Activated CD4-positive, alpha-beta T cell treated with anti-CD3 and anti-CD28 coated beads, Interleukin-2, amount 50 U/mL, for 16 hours (primary cell): ENCODE measurements at places on chromosomes 3 and 15.

DNA sequence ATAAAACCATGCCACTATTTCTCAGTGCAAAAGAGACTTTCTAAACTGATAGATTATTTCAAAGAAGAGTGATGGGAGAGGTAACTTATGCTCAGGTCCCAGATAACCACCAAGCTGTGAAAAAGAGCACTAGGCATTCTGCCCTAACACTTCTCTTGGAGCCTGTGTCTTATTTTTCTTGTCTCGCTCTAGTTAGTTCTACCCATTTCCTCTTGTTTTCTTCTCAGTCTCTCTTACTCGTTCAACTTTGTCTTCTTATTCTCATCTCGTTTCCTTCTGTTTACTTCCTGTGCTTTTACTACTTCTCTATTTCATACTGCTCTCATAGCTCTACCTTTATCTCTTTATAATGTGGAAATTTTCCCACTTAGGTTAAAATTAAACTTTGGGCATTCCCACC lies 91.8 kb upstream of the CGNL1 start:
- DNase-seq: no peak

- no peak for DNase-seq
These were observed 22.2 kb upstream of the DLG1 start for GRCh38 chr3:197320582-197320981.

DNA sequence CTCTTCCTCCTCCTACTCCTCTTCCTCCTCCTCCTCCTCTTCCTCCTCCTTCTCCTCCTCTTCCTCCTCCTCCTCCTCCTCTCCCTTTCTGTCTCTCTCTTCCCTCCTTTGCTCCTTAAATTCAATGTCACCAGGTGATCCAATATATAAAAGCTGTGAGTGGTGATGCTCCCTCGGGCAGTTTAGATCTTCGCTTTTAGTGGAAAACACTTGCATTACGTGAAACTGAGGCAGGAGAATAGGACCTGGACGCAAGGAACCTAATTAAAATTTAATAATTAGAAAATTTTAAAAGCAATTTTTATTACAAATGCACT lies 279.7 kb downstream of the XXYLT1 start:
- no peak for DNase-seq

DNA sequence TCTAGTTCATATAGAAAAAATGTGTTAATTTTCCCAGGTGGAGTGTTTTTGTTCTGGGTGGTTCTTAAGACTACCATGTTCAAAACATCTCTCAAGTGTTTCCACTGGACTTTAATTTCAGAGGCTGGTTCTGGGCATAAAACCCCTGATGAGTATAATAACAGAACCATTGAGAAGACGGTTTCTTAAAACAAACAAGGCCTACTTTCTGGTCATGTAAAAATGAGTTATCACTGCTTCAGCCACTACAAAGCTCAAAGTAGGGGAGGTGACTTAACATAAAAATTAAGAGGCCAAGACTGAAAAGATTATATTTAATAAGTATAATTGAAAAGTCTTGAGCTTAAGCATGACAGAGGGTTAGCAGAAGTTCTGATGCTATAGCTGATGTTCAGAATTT lies 33.8 kb downstream of the RYR3 start:
- no peak for DNase-seq

- DNase-seq: no peak
These were observed 21.2 kb upstream of the LMOD3 start for GRCh38 chr3:69143612-69144011.

DNA sequence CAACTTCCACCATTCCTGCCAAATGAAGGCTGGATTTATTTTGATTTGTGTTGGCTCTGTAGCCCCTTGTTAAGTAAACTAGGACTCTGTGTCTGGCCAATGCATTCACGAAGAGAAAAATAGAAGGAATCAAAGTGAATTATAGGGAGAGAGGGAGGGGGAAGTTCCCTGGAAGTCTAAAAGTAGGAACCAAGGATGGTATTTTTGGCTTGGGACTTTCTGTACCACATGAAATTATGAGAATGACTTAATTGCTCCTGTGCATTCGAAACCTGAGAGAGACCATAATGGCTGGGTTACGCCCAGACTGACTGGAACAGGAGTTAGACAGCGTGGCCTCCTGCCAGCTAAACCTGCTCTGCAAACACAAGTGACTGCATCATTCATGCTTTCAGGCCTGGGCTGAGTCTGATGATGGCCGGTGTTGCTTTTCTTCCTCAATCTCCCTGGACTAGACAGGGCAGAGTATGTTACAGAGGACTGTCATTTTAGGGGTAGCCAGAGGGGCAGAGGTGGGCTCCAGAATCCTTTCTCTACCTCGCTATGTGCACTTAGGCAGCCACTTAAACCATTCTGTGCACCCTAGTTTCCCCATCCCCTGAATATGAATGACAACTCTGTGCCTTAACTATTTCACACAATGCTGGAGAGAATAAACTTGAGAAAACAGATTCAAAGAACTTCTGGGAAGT lies 58.9 kb downstream of the MYO1E start:
- DNase-seq: no peak

DNA sequence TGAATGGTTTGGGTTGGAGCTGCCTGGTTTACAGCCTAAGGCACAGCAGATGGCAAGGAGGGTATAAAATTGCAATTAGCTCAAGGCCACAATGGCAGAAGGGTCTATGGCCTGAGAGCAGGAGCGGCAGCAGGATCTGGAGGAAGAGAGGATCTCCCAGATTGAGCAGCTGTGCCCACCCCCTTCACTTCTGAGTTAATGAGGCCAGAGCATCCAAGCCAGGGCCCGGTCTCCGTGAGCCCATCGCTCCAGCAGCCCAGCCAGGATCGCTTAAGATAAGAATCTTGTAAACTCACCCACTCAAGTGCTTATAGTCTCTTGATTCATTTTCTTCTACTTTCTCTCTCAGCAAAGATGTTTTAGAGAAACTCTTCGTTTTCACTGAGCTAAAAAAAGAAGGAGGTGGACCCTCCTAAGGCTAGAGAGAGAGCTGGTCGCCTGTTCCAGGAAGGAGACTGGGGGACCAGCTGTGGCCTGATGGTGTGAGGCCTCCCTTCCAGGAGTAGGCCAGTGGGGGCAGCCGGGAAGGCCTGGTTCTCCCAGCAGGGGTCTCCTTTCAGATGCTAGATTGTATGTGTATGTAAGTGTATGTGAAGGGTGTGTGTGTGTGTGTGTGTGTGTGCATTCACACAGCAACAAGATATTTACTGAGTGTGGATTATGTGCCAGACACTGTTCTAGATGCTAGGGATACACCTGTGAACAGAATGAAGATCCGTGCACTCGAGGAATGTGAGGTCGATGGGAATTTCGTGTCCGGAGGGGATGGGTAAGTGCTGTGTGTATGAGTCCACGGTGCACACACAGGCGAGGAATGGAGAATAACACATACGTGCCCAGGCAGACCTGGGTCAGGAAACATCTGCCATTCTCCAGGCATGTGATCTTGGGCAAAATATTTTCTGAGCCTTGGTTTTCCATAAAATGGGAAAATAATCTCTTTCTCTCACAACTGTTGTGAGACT lies 18.6 kb downstream of the MAGEF1 start:
- DNase-seq: no peak

GRCh38 chr15:37981775-37982174 lies 47.3 kb downstream of the TMCO5A start:
- DNase-seq: no peak

DNA sequence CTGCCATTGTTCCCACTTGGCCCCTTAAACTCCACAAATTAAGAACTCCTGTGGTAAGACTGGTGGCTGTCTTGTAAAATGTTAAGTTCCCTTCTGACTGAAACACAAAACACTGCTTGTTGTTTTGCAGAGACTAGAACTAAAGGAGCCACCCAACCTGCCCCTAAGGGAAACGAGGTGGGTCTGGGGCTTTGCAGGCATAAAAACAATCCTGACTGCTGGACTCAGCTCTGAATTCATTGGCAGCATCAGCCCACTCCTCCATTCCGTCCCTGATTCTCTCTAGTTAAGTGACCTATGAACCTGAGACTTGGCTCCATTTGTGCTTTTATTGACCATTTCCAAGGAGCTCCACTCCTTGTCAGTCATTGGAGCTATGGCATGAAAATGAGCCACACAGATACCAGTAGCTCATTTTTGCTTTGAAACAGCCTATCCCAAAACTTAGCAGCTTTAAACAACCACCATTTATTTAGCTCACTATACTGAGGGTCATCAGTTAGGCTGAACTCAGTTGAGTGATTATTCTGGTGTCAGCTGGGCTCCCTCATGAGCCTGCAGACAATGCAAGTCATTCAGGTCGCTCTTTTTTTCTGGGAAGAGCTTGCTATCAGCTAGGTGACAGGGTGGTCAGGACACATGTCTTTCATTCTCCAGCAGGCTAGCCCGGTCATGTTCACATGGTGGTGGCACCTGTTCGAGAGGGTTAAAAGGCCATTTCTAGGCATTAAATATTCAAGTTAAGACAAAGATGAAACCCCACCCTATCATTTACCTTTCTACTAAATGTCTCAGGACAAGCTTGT lies 175.1 kb upstream of the CTNNB1 start:
- no peak for DNase-seq

GRCh38 chr15:92909136-92909781 lies 9.1 kb downstream of the CHD2 start:
- DNase-seq: no peak

- DNase-seq: peak; percentile 78
These were observed 71.6 kb upstream of the RPL35A start for GRCh38 chr3:197878427-197878826.

GRCh38 chr3:55090291-55090690 lies 162.4 kb upstream of the LRTM1 start:
- DNase-seq: no peak

DNA sequence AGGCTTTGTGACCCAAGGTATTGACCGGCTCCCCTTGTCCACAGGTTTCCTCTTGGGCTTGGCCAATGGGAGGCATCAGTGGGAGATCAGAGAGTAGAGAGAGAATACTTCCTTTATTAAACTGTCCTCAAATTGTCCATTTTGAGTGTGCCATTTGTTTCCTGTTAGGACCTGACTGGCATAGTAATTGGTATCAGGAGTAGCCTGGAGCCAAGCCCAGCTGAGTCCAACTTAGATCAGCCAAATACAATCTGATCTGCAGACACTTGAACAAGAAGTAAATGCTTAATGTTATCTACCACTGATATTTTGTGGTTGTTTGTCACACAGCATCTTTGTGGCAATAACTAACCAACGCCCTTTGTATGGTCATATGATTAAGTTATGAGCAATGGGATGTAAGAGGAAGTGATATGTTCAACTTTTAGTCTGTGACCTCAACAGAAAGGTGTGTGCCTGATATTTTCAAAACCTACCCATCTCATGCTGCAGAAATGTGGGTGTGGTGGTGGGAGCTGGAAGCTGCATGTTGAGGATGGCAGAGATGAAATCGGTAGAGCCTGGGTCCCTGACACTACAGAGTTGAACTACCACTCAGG lies 13.3 kb downstream of the MYD88 start:
- no peak for DNase-seq

GRCh38 chr15:39719109-39719508 lies 63.5 kb downstream of the FSIP1 start:
- DNase-seq: no peak

DNA sequence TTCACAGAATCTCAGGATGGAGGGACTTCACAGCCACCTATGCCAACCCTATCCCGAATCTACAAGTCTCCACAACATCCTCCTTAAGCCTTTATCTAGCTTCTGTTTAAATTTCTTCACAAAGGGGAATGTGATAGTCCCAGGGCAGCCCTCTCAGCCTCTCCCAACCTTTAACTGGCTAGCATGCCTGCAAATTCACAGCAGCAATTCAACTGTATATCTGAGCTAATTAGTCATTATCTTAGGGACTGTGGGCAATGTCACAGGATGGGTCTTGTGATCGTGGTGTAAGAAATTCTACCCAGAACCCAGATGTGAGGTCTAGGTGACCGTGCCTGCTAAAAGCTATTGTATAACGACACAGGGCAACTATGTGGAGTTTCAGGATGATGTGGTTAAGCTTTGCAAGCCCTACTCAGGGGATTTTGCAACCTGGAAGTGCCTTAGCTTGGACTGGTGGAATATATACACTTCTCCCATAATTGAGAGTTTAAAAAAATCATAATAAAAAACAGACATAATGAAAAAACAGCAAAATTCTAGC lies 65.5 kb upstream of the FBN1 start:
- DNase-seq: no peak

GRCh38 chr3:13704174-13704573 lies 155.2 kb downstream of the FBLN2 start:
- DNase-seq: no peak

DNA sequence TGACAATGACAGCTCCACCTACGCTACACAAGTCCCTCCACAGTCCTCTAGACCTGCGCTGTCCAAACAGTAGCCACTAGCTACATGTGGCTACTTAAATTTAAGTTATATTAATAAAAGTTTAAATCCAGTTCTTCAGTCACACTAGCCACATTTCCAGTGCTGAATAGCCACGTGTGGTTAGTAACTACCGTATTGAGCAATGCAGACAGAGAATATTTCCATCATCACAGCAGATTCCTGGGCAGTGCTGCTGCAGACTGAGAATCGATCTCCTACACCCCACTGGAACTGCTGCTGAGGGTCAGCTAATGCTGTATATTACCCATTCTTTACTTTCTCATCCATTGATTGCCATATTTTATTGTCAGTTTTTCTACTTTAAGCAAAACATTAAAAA lies 40.9 kb downstream of the HDC start:
- DNase-seq: no peak

DNA sequence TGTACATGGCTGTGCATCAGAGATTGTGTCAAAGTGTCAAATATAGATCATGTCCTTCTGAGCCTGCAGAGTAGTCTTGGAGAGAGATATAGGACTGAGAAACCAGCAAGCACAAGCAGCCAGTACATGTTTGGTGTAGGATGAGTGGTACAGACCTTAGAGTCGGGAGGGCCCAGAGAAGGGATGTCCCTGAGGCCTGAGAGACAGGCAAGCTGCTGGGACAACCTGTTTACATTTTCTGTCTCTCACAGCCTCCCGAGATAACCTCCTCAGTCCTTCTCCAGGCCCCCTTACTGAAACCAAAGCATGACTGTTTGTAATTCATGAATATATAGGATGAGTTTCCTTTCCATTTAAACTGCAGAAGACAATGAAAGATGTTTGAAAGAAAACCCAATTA lies 182.4 kb upstream of the STT3B start:
- no peak for DNase-seq

- no peak for DNase-seq
These were observed 288.7 kb downstream of the ZIC4 start for GRCh38 chr3:147117631-147118030.

- DNase-seq: no peak
These were observed 18.7 kb downstream of the CACNA2D2 start for GRCh38 chr3:50484722-50485121.

GRCh38 chr15:41919201-41919820 lies 25.5 kb upstream of the SPTBN5 start:
- DNase-seq: no peak

DNA sequence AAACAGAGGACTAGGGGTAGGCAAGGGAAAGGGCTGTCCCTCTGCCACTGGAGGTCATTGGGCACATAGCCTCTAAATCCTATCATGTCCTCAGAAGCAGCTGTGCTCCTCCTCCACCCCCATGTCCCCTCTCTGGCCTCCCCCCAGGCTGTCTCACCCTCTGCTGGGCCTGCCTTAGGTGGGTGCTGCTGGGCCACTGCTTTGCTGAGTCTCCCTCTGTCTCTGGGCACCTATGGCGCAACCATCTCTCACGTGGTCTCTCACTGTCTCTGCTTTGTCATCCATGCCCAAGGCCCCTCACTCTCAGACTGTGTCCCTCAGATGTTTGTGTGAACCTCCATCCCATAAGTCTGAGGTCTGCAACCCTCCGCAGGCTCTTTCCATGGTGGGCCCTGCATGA lies 35.0 kb upstream of the IQCF6 start:
- no peak for DNase-seq
